ENCODE measurements at places on chromosomes 3 and 15.

- no peak for DNase-seq
Measured at GRCh38 chr3:187773233-187774184, 28.2 kb upstream of the BCL6 start.

GRCh38 chr15:91942720-91943394 lies 89.3 kb downstream of the SLCO3A1 start:
- DNase-seq: peak; percentile 29

GRCh38 chr3:31562525-31562924 lies 29.8 kb downstream of the STT3B start:
- peak; percentile 65 for DNase-seq

GRCh38 chr15:31081588-31082250 lies 19.8 kb downstream of the TRPM1 start:
- DNase-seq: no peak

DNA sequence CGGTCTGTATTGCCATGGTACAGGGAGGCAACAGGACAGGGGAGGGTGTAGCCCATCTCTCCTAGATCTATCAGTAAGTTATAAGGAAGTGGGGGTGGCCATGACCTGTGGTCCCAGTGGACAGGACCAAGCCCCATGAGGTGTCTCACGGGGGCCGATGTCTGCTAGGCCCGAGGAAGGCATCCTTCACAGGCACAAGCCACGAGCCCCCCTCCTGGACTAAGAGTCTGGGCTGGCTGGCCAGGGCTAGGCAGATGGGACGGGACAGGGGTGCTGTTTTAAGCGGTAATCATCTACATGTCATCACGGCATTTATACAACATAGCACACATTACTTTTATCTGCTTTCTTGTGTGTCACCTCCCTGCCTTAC lies 2.6 kb upstream of the TBC1D2B start:
- DNase-seq: no peak

- peak; percentile 88 for DNase-seq
Measured at GRCh38 chr3:53114011-53114400, 16.2 kb downstream of the RFT1 start.

GRCh38 chr3:169305460-169305859 lies 358.1 kb downstream of the MECOM start:
- DNase-seq: no peak

DNA sequence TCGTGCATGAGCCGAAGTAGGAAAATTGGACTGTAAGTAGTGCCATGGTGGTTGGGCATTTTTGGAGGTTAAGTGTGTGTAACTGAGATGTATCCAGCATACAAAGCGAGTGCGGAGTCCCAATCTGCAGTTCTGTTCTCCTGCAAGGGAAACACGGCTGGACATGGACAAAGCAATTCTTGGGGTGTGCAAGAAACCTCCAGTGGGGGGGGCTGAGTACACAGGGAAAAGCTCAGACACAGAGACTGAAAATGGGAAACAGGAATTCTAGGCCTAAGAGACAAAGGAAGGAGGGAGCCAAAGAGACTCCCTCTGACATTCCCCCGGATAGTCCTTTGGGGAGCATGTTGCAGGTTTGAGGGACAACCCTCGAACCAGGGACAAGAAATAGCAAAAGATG lies 83.2 kb upstream of the PLSCR4 start:
- DNase-seq: no peak

GRCh38 chr3:128500556-128500955 lies 7.6 kb upstream of the GATA2 start:
- no peak for DNase-seq

- DNase-seq: no peak
Measured at GRCh38 chr3:105277656-105278055, 89.1 kb upstream of the ALCAM start.

- DNase-seq: peak; percentile 12
Measured at GRCh38 chr3:134364936-134365765, 9.1 kb downstream of the AMOTL2 start.

- DNase-seq: no peak
Measured at GRCh38 chr3:50850639-50851511, 176.1 kb downstream of the DOCK3 start.

DNA sequence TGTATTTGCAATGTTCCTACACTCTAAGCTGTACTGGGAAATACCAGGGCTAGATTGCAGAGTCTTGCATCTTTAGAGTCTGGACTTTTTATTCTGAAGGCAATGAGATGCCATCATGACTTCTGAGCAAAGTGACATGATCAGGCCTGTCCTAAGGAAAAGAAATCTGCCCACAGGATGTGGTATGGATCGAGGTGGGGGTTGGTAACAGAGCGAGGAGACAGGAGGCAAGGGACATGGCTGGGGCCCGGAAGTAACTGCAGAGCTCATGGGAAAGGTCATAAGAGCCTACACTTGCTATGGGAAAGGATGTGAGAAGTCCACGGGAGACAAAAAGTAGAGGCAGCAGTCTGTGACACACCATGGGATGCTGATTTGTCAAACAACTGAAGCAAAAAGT lies 121.5 kb downstream of the OXNAD1 start:
- DNase-seq: no peak
